ENCODE measurements at places on chromosomes 3 and 15. TPM values are rescaled to one million over a fixed set of nuclear protein-coding genes. Genes with fewer than 3 reads are reported as not detected.
A peak's percentile ranks its signal among the peaks of the same experiment; 100 is the strongest.

DNA sequence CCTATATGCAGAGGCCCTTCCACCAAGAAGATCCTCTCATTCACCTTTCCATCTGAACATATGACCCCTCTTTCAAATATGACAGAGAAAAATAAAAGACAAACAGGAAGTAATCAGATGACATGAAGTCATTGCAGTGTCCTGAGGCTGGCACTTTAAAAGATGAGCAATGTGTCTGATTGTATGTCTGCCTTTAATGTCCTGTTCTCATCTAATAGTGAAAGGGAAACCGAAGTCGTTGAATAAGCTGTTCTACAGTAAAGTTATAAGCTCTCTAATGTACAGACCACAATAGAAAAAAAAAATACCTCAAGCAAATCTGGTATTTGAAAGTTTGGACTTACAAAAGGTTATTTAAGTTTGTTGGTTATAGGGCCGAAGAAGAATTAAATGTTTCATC, 243.0 kb downstream of the CLSTN2 start:
- H3K4me1 ChIP-seq = no peaks in the 10 kb centered on the region
- H3K36me3 ChIP-seq = no peaks in the 10 kb centered on the region
- no peak overlapping the region for H3K27ac ChIP-seq
- H3K27me3 ChIP-seq = no peaks in the 10 kb centered on the region
- no peak for DNase-seq
- H3K4me3 ChIP-seq = no peak overlapping the region

DNA sequence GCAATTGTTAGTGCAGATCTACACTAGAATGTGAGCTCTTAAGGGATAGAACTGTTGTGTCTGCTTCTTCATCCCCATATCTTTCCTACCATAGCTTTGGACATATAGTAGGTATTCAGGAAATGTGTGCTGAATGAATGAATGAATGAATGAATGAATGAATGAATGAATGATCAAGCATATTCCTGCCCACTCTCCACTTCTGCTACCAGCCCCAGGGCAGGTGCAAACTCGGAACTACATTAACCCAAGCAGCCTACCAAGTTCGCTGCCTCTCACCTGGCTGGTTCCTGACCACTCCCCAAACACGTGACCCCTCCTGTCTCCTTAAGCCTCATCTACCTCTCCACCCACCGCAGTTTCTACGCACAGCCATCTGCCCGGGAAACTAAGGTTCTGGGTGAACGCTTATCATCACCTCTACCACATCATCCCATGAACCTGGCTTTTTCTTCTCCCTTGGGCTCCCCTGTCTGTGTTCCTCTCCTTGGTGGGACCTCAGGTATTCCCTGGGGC, 26.8 kb downstream of the PAQR5 start:
- no peak overlapping the region for H3K27ac ChIP-seq
- no peaks in the 10 kb centered on the region for H3K4me1 ChIP-seq
- no peaks in the 10 kb centered on the region for H3K27me3 ChIP-seq
- H3K36me3 ChIP-seq = no peaks in the 10 kb centered on the region
- H3K4me3 ChIP-seq = no peak overlapping the region

GRCh38 chr3:32302601-32303398, 64.3 kb downstream of the CMTM8 start:
- H3K4me3 ChIP-seq = peak overlapping the region; percentile 10
- peaks cover 35% of the 10 kb centered on the region for H3K4me1 ChIP-seq
- no peaks in the 10 kb centered on the region for H3K36me3 ChIP-seq
- H3K27me3 ChIP-seq = no peaks in the 10 kb centered on the region
- no peak overlapping the region for H3K27ac ChIP-seq

DNA sequence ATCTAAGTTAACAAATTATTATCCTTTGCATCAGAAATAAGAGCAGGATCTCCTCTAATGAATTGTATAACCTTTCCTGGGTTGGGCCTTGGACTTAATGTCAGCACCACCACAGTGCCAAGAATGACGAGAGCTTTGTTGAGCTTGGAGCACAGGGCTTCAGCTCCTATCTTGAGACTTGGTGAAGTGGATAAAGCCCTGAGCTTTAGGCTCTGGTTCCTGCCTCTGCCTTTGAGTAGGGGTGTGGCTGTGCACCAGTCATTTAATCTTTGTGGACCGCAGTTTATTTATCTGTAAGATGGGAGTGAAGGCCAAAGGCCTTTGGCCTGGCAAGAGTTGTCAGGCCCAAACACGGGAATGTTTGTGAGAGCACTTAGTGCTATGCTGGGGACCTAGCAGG, 162.2 kb downstream of the VGLL4 start:
- no peak overlapping the region for H3K4me3 ChIP-seq
- H3K27ac ChIP-seq = no peak overlapping the region
- H3K4me1 ChIP-seq = no peaks in the 10 kb centered on the region
- no peaks in the 10 kb centered on the region for H3K27me3 ChIP-seq
- no peaks in the 10 kb centered on the region for H3K36me3 ChIP-seq

GRCh38 chr3:59774000-59774399, 724.2 kb upstream of the CFAP20DC start:
- H3K4me1 ChIP-seq = peaks cover 36% of the 10 kb centered on the region
- no peaks in the 10 kb centered on the region for H3K27me3 ChIP-seq
- no peaks in the 10 kb centered on the region for H3K36me3 ChIP-seq
- no peak overlapping the region for H3K4me3 ChIP-seq
- no peak for DNase-seq

GRCh38 chr3:50609071-50609762, 2.4 kb downstream of the CISH start:
- H3K27ac ChIP-seq = peak overlapping the region; percentile 84
- no peak for DNase-seq
- H3K36me3 ChIP-seq = peaks cover 56% of the 10 kb centered on the region
- H3K4me3 ChIP-seq = peak overlapping the region; percentile 98

DNA sequence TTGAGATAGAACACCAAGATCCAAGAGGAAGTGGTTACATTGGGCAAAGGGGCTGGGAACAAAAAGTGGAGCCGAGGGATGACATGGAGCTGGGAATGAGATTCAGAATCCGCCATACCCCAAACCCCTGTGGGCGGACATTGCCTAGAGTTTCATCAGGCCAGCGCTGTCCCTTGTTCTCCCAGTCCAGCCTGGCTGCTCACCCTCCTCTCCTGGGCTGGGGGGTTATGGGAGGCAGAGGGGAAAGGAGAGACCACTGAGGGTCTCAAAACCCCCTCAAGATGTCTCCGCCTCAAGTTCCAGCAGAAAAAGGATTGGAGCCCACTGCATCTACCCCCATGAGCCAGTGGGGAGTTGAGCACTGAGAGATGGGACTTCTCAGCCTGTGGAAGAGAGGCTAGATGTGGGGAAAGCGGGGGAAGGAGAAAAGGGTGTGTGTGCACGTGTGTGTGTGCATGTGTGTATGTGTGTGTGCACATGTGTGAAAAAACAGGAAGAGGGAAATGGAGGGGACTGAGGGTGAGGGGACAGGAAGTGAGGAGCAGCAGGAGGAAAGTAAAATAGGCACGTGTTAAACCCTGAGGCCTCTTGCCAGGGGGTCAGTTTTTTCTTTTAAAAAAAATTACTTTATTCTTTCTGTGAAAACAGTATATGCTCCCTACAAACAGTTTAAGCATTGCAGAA, 14.3 kb downstream of the GRM2 start:
- H3K4me1 ChIP-seq = peaks cover 29% of the 10 kb centered on the region
- H3K4me3 ChIP-seq = no peak overlapping the region
- H3K27ac ChIP-seq = no peak overlapping the region
- DNase-seq = no peak

- H3K36me3 ChIP-seq = no peaks in the 10 kb centered on the region
- H3K27ac ChIP-seq = no peak overlapping the region
- peaks cover 5% of the 10 kb centered on the region for H3K4me1 ChIP-seq
- DNase-seq = no peak
- no peak overlapping the region for H3K4me3 ChIP-seq
Observed at GRCh38 chr3:12638105-12638504, 25.8 kb downstream of the RAF1 start.

GRCh38 chr15:37824717-37825382, 109.6 kb upstream of the TMCO5A start:
- no peaks in the 10 kb centered on the region for H3K27me3 ChIP-seq
- H3K36me3 ChIP-seq = no peaks in the 10 kb centered on the region
- no peak overlapping the region for H3K4me3 ChIP-seq
- no peak overlapping the region for H3K27ac ChIP-seq
- no peak for DNase-seq

DNA sequence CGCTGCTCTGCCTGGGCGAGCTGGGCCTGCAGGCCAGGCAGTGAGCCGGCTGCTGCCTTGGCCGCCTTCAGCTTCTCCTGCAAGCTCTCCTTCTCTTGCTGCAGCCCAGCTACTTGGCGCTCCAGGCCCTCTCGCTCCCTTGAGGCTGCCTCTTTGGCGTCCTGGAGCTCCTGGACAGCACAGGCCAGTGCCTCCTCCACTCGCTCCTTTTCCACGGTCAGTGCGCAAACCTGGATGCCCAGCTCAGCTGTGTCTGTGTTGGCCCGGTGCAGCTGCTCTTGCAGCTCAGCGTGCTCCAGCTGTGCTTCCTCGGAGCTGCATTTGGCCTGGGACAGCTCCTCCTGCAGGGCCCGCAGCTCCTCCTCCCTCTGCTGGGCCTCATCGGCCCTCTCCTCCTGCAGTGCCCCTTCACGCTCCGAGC, 23.1 kb downstream of the CXCR6 start:
- peaks cover 82% of the 10 kb centered on the region for H3K4me1 ChIP-seq
- H3K27ac ChIP-seq = no peak overlapping the region
- peaks cover 69% of the 10 kb centered on the region for H3K36me3 ChIP-seq
- no peak overlapping the region for H3K4me3 ChIP-seq
- DNase-seq = no peak

- peak overlapping the region; percentile 75 for H3K4me3 ChIP-seq
- no peaks in the 10 kb centered on the region for H3K36me3 ChIP-seq
- H3K27ac ChIP-seq = peak overlapping the region; percentile 86
- peak; percentile 95 for DNase-seq
- H3K27me3 ChIP-seq = no peaks in the 10 kb centered on the region
Observed at GRCh38 chr15:64894395-64895056, 17.2 kb upstream of the ANKDD1A start.

DNA sequence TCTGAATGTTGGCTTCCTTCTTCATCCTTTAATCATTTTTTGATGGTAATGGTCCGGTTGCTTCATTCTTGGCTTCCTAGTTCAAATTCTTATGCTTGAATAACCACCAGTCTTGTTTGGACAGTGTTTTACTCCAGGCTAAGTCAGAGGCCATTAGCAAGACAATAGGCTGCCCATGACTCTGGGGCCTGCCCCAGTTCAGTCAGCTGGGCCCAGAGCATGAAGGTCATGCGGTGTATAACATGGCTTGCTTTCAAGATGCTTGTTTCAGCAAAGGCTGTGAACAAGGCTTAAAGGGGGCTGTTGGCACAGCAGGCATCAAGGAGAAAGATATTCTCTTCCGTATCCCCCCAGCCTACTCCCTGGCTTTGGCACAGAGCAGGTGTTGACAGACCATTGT, 13.7 kb downstream of the TM4SF18 start:
- no peaks in the 10 kb centered on the region for H3K4me1 ChIP-seq
- no peak for DNase-seq
- H3K36me3 ChIP-seq = no peaks in the 10 kb centered on the region

DNA sequence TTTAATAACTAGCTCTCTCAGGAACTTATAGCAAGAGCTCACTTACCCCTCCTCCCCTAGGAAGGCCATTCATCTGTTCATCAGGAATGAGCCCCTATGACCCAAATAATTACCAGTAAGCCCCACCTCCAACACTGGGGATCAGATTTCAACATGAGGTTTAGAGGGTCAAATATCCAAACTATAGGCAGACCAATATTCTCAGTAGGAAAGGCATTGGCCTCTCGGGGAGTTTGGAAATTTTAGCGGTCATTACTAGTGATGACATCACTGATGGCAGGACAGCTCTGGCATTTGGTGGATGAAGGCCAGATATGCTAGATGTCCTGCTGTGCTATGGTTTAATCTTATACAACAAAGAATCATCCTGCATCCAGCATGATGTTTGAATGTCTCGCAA, 15.2 kb upstream of the CD47 start:
- H3K27ac ChIP-seq = no peak overlapping the region
- no peaks in the 10 kb centered on the region for H3K27me3 ChIP-seq
- H3K4me3 ChIP-seq = no peak overlapping the region
- peaks cover 10% of the 10 kb centered on the region for H3K4me1 ChIP-seq
- no peaks in the 10 kb centered on the region for H3K36me3 ChIP-seq
- no peak for DNase-seq

- no peaks in the 10 kb centered on the region for H3K36me3 ChIP-seq
- H3K27ac ChIP-seq = no peak overlapping the region
- peak overlapping the region; percentile 8 for H3K4me3 ChIP-seq
- H3K4me1 ChIP-seq = peaks cover 61% of the 10 kb centered on the region
- no peak for DNase-seq
Observed at GRCh38 chr3:48514431-48515227, 10.7 kb upstream of the SHISA5 start.

- peaks cover 23% of the 10 kb centered on the region for H3K4me1 ChIP-seq
- peak overlapping the region; percentile 95 for H3K4me3 ChIP-seq
- DNase-seq = no peak
- H3K27ac ChIP-seq = peak overlapping the region; percentile 67
- no peaks in the 10 kb centered on the region for H3K27me3 ChIP-seq
Observed at GRCh38 chr3:125374501-125374995, 577 bp downstream of the ZNF148 start.

DNA sequence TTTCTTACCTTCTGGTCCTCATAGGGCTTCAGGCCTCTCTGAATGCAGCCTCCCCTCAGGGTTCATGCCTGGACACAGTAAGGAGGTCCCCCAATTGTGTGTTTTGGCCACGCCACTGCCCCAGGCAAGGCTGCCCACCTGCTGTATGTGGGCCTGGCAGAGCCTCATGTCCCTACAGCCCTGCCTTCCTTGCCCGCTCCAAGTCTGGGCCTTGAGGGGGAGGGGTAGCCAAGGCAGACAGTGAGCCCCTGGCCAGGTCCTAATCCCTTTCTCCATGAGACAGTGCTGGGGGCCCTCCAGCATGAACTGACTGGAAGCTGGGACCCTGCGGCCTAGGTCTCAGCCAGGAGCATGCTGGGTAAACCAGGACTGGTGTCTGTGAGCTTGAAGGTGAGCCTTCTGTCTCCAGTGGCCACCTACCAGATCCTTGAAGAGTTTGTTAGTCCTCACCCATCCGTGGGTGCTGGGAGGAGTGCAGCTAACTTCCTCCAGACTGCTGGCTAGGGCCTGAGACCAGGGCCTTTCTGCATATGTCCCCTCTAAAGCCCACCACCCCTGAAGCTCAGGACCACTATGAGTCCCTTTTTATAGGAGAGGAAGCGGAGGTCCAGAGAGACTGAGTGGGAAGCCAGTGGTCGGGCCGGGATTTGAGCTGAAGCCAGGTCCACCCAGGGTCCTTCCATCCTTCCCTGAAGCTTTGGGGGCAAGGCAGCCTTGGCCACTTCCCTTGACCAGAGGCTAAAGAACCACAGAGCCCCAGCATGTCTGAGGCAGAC, 8.7 kb downstream of the ZBTB47 start:
- H3K4me3 ChIP-seq = no peak overlapping the region
- no peak overlapping the region for H3K27ac ChIP-seq
- H3K36me3 ChIP-seq = no peaks in the 10 kb centered on the region
- H3K27me3 ChIP-seq = no peaks in the 10 kb centered on the region
- no peaks in the 10 kb centered on the region for H3K4me1 ChIP-seq
- no peak for DNase-seq

GRCh38 chr15:37108381-37109167, 8.2 kb upstream of the MEIS2 start:
- H3K36me3 ChIP-seq = no peaks in the 10 kb centered on the region
- H3K4me3 ChIP-seq = no peak overlapping the region
- H3K27ac ChIP-seq = no peak overlapping the region
- H3K27me3 ChIP-seq = peaks cover 65% of the 10 kb centered on the region

- no peaks in the 10 kb centered on the region for H3K27me3 ChIP-seq
- H3K27ac ChIP-seq = no peak overlapping the region
- no peaks in the 10 kb centered on the region for H3K4me1 ChIP-seq
- no peaks in the 10 kb centered on the region for H3K36me3 ChIP-seq
Observed at GRCh38 chr3:45362758-45363157, 25.6 kb upstream of the LARS2 start.

CATSPER2 gene
- total RNA-seq = 1.1 TPM

CSPG4 gene
- total RNA-seq = not detected

KIF15 gene
- total RNA-seq = 21.7 TPM

ZDHHC3 gene
- 41.8 TPM for total RNA-seq

GHSR gene
- not detected for total RNA-seq

PAQR5 gene
- not detected for total RNA-seq

BUB1B gene
- total RNA-seq = 44.4 TPM

Measured in CD8-positive, alpha-beta memory T cell (primary cell).